T-cell (primary cell): ENCODE measurements at places on chromosomes 3 and 15.

DNA sequence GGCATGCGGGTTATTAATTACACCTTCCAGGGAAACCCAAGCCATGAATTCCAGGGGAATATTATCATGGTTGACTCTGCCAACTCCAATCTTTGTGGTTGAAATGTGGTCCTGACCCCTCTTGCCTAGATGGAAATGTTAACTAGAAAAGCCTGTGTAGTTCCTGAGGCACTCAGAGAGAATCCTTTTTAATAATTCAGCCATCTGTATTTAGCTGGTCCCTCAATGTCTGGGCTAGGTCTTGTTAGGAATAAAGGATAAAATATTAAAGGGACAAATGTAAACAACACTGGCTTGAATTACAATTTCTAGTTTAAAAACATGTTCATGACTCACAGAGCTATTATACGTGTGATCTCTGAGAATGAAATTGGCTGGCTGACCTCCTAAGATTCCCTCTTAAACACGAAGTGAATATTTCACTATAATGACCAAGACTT lies 435.2 kb upstream of the SUCLG2 start:
- H3K36me3 ChIP-seq = no peaks in the 10 kb centered on the region
- H3K4me1 ChIP-seq = peaks cover 11% of the 10 kb centered on the region
- H3K4me3 ChIP-seq = no peak overlapping the region
- H3K27ac ChIP-seq = no peak overlapping the region

- H3K36me3 ChIP-seq = no peaks in the 10 kb centered on the region
- peaks cover 13% of the 10 kb centered on the region for H3K4me1 ChIP-seq
- no peak for DNase-seq
- peaks cover 9% of the 10 kb centered on the region for H3K27me3 ChIP-seq
Observed at GRCh38 chr3:160400702-160401150, 1.3 kb downstream of the SMC4 start.

GRCh38 chr3:51968170-51968775 lies 1.0 kb upstream of the PCBP4 start:
- DNase-seq = no peak
- H3K4me3 ChIP-seq = peak overlapping the region; percentile 46
- no peaks in the 10 kb centered on the region for H3K27me3 ChIP-seq
- peaks cover 4% of the 10 kb centered on the region for H3K4me1 ChIP-seq

DNA sequence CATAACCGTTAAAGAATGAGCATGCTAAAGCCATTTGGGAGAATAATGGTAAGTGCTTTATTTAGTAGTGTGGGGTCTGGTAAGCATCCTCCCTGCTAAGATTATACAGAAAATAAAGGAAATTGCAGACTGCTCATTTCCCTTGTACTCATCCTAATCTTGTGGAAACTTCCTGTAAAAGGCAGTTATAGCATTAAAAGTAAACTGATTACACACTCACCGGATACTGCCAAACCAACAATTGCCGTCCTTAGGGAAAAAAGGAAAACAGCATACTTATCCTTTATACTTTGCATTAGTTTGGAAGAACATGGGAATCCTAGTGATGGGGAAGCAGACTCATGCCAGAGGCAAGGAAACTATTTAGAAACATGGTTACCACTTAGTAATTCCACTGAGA lies 5.3 kb upstream of the SPRED1 start:
- H3K27me3 ChIP-seq = peaks cover 20% of the 10 kb centered on the region
- H3K4me1 ChIP-seq = peaks cover 11% of the 10 kb centered on the region
- no peak overlapping the region for H3K27ac ChIP-seq
- no peaks in the 10 kb centered on the region for H3K36me3 ChIP-seq
- DNase-seq = no peak

DNA sequence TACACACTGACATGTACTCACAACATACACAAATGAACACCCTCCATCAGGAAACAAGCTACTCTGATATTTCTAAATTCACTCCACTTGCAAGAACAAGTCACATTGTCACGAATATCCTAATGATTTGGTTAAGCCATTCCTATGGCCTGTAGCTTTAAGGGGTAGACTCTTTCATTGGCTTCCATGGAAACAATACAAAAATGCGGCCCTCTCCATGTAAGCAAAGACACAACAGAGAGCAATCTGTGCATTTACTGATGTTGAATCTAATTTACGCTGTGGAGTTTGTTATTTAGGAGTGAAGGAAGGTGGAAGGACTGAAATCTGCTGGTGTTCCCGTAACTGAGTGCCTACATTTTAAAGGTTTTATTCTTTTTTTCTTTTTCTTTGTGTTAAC lies 114.5 kb downstream of the FMN1 start:
- DNase-seq = no peak
- no peaks in the 10 kb centered on the region for H3K36me3 ChIP-seq
- no peak overlapping the region for H3K4me3 ChIP-seq
- no peaks in the 10 kb centered on the region for H3K4me1 ChIP-seq

GRCh38 chr3:66644549-66644948 lies 143.7 kb upstream of the LRIG1 start:
- no peaks in the 10 kb centered on the region for H3K4me1 ChIP-seq
- H3K27me3 ChIP-seq = no peaks in the 10 kb centered on the region
- H3K4me3 ChIP-seq = no peak overlapping the region
- H3K27ac ChIP-seq = no peak overlapping the region
- no peak for DNase-seq
- no peaks in the 10 kb centered on the region for H3K36me3 ChIP-seq

DNA sequence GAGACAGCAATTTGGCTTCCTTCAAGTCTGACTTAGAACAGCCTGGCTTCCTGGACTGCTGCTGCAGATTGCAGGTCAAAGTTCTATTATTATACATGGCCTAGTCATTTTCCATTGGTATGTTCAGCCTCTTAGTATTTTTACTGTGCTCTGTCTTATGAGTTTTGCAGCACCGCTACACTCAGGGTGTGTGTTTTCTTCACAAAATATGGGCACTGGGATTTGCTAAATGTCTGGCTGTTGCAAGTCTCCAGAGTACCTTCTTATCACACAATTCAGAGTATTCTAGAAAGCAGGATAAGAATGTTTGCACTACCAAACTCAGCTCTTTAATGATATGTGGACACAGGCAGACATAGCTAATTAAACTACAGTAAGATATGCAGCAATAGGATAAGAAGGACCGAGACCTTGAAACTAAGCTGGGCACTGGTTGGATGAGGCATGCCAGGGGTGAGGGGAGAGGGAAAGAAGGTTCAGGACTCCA lies 203.0 kb upstream of the PDZRN3 start:
- H3K36me3 ChIP-seq = no peaks in the 10 kb centered on the region
- H3K27ac ChIP-seq = no peak overlapping the region
- no peaks in the 10 kb centered on the region for H3K4me1 ChIP-seq
- no peaks in the 10 kb centered on the region for H3K27me3 ChIP-seq
- DNase-seq = no peak

- H3K4me3 ChIP-seq = no peak overlapping the region
- H3K36me3 ChIP-seq = no peaks in the 10 kb centered on the region
- no peaks in the 10 kb centered on the region for H3K27me3 ChIP-seq
- DNase-seq = no peak
Observed at GRCh38 chr3:51379746-51380455, 5.2 kb upstream of the MANF start.

GRCh38 chr3:132553826-132554225 lies 43.2 kb upstream of the ACKR4 start:
- no peaks in the 10 kb centered on the region for H3K4me1 ChIP-seq
- no peaks in the 10 kb centered on the region for H3K27me3 ChIP-seq
- H3K36me3 ChIP-seq = no peaks in the 10 kb centered on the region
- no peak overlapping the region for H3K4me3 ChIP-seq
- H3K27ac ChIP-seq = no peak overlapping the region

- H3K4me3 ChIP-seq = no peak overlapping the region
- DNase-seq = no peak
- peak overlapping the region; percentile 84 for H3K27ac ChIP-seq
- H3K36me3 ChIP-seq = no peaks in the 10 kb centered on the region
- H3K4me1 ChIP-seq = peaks cover 61% of the 10 kb centered on the region
Observed at GRCh38 chr15:92887869-92888268, 12.3 kb upstream of the CHD2 start.

GRCh38 chr3:196995646-196996355 lies 27.2 kb upstream of the PIGZ start:
- DNase-seq = no peak
- no peaks in the 10 kb centered on the region for H3K36me3 ChIP-seq
- H3K4me3 ChIP-seq = no peak overlapping the region

DNA sequence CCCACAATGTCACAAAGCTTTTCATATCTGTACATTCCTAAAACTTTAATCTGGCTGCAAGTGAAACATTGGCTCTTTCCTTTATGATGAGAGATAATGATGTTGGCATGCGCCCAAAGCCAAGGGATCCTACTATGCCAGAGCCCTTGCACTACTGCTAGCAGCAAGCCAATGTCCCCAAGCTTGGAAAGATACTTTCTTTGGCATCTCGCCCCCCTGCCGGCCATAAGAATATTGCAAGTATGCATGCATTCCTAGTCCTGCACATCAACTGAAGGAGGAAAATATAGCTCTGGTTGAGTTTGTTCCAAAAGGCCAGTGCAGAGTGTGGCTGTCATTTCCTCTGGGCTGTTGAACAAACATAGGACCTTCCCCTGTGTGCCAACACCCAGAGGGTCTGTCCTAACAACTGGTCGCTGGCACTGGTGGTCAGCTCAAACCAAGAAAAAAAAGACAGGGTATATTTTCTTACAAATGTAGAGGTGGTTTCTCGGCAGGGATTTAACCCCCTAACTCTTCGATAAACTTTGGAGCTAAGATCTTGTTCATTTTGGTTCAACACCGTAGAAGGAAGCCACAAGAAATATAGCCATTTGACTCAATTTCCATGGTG lies 120.9 kb upstream of the ZBED2 start:
- H3K4me1 ChIP-seq = peaks cover 11% of the 10 kb centered on the region
- H3K27me3 ChIP-seq = no peaks in the 10 kb centered on the region

GRCh38 chr3:184003187-184003967 lies 14.3 kb downstream of the ABCC5 start:
- no peak overlapping the region for H3K27ac ChIP-seq
- H3K27me3 ChIP-seq = no peaks in the 10 kb centered on the region
- H3K36me3 ChIP-seq = peaks cover 4% of the 10 kb centered on the region
- no peak overlapping the region for H3K4me3 ChIP-seq
